ENCODE measurements at places on chromosomes 6 and 20. TPM values are rescaled to one million over a fixed set of nuclear protein-coding genes. Genes with fewer than 3 reads are reported as not detected.
A peak's percentile ranks its signal among the peaks of the same experiment; 100 is the strongest.

RAD21L1 gene
- polyA plus RNA-seq, result not detected

- no peak for DNase-seq
These were observed 27.8 kb downstream of the OTOR start for GRCh38 chr20:16775961-16776360.

DNA sequence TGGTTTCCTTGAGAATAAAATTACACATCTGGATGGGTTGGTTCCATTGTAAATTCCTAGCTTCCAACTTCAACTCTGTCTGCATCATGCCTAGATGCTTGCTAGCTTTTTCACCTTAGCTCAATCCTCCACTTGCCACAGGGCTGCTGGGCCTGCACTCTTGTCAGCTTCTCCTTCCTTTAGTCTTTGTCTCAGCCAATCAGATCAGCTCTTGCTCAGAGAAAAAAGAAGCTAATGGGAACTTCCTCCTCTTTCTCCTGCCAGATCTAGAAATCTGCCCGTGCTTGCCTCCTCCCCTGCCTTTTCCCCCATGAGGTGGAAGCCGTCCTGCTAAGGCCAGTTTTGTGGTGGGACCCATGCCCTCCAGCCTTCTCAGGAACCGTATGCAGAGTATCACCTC lies 18.5 kb downstream of the RAE1 start:
- DNase-seq, result no peak

RPL10A gene
- polyA plus RNA-seq, result 2,649 TPM

DNA sequence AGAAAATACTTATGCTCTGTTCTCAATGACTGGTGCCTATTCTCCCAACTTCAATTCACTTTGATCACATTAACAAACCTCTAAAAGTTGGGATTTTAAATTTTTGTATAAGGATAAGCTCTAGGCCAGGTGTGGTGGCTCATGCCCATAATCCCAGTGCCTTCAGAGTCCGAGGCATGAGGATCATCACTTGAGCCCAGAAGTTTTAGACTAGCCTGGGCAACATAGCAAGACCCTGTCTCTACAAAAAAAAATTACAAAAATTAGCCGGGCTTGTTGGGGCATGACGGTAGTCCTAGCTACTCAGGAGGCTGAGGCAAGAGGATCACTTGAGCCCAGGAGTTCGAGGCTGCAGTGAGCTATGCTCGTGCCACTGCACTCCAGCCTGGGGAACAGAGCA lies 3.9 kb downstream of the SSR1 start:
- no peak for DNase-seq

JPH2 gene
- 105 TPM for polyA plus RNA-seq

DNA sequence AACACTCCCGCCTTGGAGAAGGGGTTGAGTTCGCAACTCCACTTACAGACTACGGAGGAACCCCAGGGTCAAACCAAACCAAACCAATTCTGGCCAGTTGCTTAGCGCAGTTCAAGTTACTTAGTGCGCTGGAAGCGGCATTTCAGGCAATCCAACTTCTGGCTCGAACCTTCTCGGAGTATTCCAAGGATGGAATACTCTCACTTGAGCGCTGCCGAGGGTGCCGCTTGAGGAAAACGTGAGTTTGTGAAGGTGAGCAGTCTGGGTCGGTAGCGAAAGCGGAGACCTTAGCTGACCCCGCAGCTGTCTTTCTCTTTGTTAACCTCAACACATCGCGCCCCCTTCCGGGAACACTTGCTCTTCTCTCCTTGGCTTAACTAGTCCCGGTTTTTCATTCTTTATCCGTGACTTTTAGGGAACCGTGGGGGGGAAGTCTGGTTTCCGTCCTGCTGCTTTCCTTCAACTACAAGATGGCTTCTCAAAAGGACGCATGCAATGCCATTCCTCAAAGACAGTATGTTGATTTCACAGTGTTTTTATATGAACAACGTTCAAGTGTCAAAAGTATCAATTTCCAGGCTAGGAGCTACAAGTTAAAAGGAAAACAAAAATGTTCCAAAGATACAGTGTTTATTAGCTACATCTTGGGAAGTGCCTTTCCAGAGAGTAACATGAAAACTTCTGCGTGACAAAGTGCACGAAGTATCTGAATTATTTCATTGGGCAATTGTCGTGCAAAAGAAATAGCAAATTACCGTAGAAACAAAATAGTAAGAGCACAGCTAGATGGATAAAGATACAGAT lies 741 bp upstream of the PNISR start:
- DNase-seq, result peak; percentile 85

KHDC1L gene
- 0.54 TPM for polyA plus RNA-seq

DNA sequence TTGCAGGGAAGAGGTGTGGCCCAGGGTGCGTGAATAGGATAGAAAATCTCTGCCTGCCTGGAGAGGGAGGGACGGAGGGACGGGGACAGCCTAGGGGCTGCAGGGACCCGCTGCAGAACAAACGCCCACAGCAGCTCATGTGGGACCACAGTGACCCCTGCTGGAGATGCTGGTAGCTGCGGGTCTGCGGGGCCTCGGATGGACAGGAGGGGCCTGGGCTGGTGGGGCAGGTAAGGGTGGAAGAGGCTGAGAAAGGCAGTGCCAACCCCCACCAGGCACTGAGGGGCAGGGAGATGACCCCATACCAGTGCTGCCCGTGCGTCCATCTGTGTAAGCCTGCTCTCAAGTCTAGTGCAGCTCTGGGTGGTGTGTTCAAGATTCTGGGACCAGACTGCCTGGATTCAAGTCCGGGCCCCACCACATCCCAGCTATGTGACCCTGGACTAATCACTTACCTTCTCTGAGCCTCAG lies 39.4 kb downstream of the KIAA1755 start:
- DNase-seq, result no peak

- no peak for DNase-seq
These were observed 10.3 kb upstream of the C6orf58 start for GRCh38 chr6:127566651-127567050.

GRCh38 chr6:112743323-112743722 lies 396.2 kb downstream of the RFPL4B start:
- DNase-seq, result no peak

DNA sequence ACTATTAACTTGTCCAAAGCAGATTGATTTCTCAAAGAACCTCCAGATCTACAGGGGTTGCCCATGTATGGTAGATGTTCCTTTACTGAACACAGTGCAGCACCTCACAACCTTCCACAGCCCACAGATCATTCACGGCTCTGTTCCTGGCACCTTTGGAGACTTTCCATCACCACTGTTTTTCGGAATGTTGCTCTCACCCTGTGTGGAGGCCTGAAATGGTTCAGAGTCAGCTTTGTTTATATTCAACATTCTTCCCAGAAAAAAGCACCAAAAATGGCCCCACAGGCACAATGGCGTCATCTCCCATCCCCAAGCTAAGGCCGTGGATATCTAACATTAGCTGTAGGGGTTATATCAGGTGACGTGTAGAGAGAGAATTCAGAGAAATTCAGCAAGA lies 74.7 kb downstream of the DHX35 start:
- DNase-seq, result no peak

- no peak for DNase-seq
These were observed 42.9 kb upstream of the FAM184A start for GRCh38 chr6:119121367-119121766.

GRCh38 chr6:141451511-141452353 lies 681.0 kb upstream of the GJE1 start:
- DNase-seq, result no peak

GRCh38 chr6:55694148-55694547 lies 115.2 kb upstream of the HMGCLL1 start:
- DNase-seq, result no peak

GRCh38 chr6:79604583-79605037 lies 26.5 kb upstream of the SH3BGRL2 start:
- no peak for DNase-seq

GRCh38 chr6:166504100-166504499 lies 82.4 kb downstream of the RAMACL start:
- no peak for DNase-seq

- DNase-seq, result no peak
These were observed 31.1 kb downstream of the TFAP2B start for GRCh38 chr6:50849796-50850180.

DNA sequence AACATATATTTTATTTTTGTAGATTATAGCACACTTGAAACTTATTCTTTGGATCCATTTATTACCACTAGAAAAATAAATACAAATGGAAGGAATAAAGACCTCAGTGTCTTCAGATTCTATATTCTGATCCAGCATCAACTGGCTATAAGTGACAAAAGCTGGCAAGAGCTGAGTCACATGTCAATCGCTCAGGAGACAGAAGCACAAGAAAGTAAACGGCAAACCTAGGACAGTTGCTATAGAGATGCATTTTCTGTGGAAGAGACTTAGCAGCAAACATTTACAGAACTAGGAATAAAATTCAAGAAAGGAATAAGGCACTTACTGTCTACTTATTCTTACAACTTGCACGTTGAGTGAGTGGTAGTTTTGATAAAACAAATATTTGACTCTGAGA lies 230.4 kb downstream of the CLVS2 start:
- no peak for DNase-seq

- no peak for DNase-seq
These were observed 20.7 kb downstream of the COL19A1 start for GRCh38 chr6:69887026-69887425.

ZNF165 gene
- polyA plus RNA-seq, result 0.34 TPM

FOXF2 gene
- polyA plus RNA-seq, result 0.92 TPM
